ENCODE measurements at places on chromosomes 5 and 9.
A peak's percentile ranks its signal among the peaks of the same experiment; 100 is the strongest.

- no peak for DNase-seq
Measured at GRCh38 chr5:163387589-163388343, 49.6 kb upstream of the CCNG1 start.

DNA sequence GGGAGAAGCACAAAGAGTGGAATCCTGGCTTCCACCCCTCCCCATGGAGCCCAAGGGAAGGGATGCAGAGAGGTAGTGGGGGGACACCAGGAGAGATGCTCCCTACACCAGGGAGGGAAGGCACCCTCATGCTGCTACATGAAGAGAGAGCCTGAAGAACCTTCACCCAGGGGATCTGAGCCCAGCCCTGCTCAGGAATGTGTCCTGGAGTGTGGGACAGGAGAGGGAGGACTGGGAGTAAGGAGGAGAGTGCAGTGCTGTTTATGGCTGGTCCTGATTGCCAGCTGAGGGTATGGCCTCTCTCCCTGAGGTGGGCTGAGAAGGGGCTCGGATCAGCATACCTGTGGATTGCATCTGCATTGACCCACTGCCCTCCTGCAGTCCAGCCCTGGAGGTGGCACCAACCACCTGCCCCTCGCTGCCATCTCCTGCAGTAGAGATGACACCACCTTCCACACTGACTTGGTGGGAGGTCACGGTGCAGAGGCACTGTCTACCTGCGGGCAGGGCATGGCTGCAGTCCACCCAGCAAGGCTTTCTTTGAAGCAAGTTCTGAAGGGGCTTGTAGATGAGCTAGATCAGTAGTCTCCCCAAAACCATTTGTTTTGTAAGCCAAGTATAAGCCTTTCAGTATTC lies 114.9 kb upstream of the SLC25A48 start:
- DNase-seq: no peak

DNA sequence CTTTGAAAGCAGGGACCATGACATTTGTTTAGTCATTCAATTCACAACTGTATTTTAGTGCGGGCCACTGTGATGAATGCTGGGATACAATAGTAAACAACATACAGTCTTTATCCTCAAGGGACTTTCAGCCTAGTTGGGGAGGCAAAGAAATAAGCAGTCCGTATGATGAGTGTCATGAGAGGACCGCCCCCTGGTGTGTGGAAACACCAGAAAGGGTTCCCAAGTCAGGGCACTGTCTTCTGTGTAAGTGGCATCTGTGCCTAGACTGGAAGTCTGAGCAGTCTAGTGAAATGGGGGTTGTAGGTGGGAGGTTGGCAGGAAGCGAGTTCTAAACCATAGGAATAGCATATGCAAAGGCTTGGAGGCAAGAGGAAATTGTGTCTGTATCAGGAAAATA lies 6.8 kb downstream of the C9orf43 start:
- no peak for DNase-seq

DNA sequence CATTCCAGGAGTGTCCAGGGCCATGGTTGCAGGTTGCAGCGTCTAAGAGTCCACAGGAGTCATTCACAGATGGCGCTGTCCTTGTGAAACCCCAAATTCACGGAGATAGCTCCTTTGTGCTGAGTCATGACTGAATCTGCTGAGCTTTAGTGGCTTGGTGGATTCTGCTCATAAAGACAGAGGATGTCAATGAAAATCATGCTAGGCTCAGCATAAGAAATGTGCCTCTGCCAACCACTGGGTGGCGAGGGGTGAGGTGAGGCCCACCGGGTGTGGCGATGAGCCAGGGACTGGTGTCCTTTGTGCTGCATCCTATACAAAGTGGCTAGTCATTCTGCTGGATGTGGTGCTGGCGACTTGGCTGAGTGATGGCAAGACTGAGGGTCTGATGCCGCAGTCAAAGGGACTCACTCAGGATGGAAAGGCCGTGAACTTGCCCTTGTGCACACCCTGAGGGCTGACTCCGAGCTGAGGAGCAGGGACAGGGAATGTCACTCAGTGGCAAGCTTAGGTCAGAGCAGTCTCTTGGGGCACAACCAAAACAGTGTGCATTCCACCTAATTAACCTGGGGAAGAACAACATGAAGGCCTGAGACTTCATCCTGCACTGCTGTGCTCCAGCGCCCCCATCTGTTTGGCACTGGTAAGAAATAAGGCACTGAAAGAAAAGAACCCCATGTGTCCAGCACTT lies 71.5 kb downstream of the DAP start:
- DNase-seq: no peak

DNA sequence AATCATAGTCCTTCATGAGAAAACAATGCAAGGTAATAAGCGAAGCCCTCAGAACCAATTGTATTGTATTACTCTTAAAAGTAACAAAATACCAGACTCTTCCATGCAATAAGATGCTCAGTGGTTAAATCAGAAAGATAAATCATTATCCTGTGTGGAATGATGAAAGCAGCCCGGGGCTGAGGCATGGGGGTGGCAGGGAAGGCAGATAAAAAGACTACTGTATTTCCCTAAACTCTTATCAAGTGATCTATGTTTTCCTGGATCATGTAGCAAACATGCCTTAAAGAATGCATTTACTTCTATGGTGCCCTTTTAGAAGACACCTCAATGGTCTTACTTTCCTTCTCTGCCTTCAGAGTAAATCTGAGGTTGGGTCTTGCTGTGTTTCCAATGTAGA lies 105.6 kb upstream of the DAPK1 start:
- no peak for DNase-seq

- no peak for DNase-seq
Measured at GRCh38 chr5:34459908-34460307, 196.2 kb upstream of the RAI14 start.

DNA sequence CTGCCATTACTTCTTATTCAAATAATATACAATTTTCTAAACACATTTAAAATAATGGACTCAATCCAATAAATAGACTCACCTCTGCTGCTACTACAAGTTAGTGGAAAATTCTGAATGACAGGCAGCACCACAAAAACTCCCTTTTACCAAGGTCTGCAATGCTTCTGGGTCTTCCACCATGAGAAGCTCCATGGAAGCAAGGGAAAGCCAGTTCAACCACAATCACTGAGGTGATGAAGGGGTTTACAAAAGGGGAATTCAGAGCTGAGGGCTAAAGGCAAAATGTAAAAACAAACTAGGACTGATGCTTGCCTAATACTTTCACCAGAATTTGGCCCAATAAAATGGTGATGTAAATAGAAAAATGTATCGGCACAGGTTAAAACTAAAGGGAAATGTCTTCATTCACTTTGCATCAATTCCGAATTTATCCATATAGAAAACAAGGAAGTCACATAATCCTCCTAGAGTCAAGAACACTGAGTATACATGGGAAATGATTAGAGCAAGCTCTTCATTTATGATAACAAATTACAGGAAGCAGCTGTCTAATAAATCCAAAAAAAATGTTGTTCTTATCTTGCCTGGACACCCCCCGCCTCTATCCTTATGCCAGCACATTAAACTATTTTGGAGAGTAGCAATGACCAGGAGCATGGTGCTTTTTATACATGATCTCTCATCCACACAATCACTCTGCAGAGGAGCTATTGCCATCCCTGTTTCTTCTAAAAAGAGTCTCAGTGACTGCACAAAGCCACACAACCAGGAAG lies 66.3 kb upstream of the NFIB start:
- DNase-seq: no peak

GRCh38 chr9:99919930-99920329 lies 13.5 kb downstream of the STX17 start:
- no peak for DNase-seq

DNA sequence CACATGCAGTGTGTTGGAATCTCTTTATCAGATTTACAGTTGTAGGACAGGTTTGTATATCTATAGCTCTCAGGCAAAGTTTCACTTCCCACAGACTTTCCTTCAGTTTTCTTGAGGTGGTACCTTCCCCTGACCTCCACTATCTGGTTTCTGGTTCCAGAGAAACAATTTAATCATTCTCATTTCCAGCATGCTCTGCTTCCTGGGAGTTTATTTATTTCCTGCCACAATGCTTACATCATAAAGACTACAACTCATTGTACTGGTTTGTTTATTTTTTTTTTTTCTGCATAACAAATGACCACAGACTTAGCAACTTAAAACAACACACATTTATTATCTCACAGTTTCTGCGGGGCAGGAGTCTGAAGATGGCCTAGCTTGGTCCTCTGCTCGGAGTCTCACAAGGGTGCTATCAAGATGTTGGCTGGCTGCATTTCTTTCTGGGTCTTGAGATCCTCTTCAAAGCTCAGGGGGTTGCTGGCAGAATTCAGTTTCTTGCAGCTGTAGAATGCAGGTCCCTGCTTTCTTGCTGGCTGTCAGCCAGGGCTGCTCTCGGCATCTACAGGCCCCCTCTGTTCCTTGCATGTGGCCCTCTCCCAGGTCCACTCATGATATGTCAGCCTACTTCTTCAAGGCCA lies 247.7 kb downstream of the ENC1 start:
- no peak for DNase-seq

- DNase-seq: no peak
Measured at GRCh38 chr9:94929369-94929756, 202.9 kb downstream of the AOPEP start.

GRCh38 chr9:30476826-30477225 lies 1907.6 kb upstream of the ACO1 start:
- no peak for DNase-seq

GRCh38 chr9:21685502-21685901 lies 116.9 kb upstream of the MTAP start:
- no peak for DNase-seq

DNA sequence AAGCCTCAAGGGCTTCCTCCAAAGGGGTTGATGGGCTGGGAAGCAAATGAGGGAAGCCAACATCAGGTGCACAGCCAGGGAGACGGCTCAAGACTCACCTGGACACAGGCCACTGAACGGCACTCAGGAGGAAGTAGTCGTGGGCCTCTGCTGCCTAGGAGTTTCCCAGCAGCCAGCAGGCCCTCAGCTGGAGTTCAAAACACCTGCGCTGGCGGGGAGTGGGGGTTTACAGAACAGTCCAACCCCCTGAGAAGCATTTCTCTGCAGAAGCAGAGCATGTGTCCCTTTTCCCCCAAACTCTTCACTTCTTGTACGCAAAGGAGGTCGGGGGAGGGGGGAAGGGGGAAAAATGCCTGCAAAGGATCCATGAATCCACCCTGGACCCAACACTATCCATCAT lies 2.3 kb downstream of the WHRN start:
- no peak for DNase-seq

GRCh38 chr5:99032234-99033013 lies 103.6 kb upstream of the CHD1 start:
- peak; percentile 23 for DNase-seq

- no peak for DNase-seq
Measured at GRCh38 chr5:175826980-175827379, 44.4 kb upstream of the CPLX2 start.

GRCh38 chr5:78002690-78003089 lies 226.6 kb upstream of the TBCA start:
- no peak for DNase-seq

DNA sequence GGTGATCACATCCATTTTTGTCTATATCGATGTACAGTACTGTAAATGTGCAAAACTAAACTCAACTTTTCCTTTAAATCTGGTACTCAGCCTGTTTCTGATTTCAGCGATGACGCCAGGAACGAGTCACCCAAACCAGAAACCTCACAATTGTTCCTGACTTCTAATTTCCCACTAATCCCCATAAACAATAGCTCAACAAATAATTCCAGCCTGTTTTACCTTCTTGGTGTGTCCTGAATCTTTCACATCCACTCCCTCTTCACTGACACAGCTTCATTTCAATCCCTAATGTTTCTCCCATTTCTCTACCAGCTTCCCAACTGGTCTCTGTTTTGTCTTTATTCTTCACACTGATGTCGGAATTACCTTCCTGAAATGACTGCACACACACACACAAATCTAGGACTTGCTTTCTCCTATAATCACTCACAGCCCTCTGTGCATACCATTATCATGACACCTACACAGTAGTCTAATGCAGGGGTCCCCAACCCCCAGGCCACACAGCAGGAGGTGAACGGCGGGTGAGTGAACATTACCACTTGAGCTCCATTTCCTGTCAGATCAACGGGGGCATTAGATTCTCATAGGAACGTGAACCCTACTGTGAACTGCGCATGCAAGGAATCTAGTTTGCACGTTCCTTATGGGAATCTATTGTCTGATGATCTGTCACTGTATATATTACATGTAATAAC lies 97.8 kb upstream of the SLC30A5 start:
- DNase-seq: no peak

DNA sequence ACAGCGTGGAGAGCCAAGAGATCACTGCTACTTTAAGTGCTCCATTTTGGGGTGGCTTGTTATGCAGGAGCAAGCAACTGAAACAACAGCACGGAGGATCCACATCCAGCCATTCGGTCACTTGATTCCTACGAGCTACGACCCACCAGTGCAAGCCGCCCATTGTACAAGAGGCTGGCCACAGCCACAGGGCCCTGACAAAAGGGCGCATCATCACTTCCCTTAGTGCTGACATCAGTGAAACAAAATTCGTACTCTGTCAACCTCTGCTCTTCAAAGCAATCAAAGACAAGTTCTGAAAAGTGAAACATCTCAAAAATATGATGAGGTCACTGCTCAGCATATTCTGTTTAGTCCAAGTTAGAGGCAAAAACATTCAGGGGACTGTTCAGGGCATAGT lies 168.4 kb downstream of the GADD45G start:
- no peak for DNase-seq

DNA sequence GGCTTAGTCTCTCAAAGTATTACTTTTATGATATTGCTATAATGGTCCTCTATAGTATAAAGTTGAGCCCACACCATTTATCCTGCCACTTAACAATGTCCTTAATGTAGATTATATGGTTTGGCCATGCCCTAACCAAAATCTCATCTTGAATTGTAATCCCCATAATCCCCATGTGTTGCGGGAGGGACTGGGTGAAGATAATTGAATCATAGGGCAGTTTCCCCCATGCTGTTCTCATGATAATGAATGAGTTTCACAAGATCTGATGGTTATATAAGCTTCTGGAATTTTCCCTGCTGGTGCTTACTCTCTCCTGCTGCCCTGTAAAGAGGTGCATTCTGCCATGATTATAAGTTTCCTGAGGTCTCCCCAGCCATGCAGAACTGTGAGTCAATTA lies 498.8 kb downstream of the RAB3C start:
- DNase-seq: no peak

DNA sequence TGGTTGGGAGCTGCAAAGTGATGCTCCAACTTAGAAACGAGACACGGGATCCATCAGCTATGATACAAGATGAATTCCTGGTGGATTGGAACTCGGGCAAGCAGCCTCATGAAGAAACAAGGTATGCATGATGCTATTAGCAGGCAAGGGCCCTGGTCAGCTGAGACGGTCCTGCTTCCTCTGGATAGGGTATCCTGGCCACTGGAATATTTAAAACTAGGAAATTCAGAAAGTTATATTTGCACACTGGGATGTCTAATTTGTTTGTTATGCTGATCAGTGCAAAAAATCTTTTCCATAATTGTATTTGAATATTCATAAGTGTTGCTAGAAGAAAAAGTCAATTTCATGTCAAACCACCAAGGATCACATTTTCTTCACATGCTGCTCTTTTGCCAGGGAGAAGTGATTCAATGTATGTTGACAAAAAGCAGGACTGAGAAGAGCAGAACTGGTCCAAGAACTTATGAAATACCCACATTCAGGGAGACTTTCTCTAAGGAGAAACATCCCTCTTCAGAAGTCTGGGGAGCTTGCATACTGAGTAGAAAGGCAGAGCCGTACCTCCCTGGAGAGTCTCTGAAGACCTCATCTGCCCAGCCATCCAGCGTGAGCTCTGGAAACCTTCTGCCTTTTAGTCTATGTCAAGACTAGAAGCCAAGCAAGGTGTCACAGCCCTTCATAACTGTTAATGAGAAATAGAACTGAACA lies 6.7 kb upstream of the NXNL2 start:
- DNase-seq: no peak
